ENCODE measurements at places on chromosomes 2 and 18.

DNA sequence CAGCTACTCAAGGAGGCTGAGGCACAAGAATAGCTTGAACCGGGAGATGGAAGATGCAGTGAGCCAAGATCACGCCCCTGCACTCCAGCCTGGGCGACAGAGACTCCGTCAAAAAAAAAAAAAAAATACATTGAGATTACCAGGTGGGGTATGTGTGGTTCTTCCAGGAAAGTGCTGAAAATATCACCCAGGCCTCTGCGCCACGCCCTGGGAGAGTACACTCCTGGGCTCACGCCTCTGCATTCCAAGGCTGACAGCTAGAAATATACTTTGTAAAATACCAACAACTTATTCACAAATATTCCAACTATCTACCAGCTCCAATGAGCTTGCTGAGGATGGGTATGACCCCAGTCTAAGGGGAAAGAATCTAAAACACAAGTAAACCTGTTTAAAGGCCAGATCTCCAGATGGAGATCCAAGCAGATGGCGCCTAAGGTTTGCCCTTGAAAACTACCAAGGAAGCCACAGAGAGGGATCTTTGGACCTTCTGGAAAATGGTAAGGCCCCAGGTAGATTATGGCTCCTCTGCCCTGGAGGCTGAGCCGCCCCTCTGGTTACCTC is 21.6 kb upstream of the B3GNT7 start:
- DNase-seq: no peak

DNA sequence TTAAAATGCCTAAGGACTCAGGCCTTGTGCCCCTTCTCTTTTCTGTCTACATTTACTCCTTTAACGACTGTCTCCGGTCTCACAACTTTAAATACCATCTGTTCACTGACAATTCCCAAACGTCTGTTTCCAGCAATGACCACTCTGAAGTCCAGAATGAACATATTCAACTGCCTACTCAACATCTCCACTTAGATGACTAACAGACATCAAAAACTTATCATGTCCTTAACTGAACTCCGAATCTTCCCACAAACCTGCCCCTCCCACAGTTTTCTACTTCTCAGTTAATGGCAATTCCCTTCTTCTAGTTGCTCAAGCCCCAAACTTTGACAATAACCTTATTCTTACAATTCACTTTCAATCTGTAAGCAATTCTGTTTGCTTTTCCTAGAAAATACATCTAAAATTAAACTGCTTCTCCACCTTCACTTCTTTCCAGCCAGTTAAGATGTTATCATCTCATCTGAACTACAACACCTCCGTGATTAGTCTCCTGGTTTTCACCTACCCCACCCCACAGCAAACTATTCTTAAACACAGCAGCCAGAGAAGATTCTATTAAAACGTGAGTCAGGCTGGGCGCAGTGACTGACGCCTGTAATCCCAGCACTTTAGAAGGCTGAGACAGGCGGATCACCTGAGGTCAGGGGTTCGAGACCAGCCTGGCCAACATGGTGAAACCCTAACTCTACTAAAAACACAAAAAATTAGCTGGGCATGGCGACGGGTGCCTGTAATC is 2.8 kb downstream of the C1D start:
- DNase-seq: no peak

DNA sequence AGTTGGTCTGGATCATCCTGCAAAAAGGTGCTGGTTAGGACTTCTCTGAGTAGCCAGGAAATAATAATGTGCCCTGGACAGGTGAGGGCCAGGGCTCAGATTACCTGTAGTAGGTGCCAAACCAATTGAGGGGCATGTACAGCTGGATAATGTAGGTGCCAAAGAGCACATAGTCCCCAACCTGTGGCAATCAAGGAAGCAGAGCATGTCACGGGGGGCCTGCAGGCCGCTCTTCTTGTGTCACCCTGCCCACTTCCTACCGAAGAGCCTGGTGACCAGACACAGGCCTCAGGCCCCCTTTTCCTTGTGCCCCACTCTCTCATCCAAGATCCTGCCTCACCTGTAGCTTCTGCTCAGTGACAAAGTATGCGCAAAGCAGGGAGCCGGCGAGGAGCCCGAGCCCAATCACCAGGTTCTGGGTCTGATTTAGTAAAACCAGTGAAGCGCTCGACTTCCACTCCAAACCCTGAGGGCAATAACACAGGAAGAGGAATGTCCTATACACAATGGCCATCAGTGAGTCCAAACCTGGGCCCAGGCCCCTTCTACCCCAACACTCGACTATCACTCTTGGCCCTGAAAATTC is 5.2 kb downstream of the ABCB6 start:
- DNase-seq: no peak

DNA sequence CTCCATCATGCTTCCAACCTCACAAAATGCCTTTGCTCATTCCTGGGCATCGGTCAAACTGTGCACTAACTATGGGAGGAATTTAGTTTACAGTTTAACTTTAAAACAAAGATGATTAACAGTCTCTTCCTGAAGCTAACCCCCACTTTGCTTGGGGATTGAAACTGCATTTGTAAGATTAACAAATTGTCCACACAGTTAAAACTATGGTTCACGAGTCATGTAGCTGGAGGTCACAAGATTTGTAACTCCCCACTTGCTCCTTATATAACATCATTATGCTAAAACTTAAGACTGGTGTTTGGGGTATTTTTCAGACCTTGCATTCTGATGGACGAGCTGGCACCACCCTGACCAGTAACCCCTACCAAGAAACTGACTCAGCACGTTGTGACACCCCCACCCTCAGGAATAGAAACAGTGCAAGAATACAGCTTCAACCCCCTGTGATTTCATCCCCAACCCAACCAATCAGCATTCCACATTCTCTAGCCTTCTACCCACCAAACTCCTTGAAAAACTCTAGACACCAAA is 252.3 kb downstream of the MBD5 start:
- DNase-seq: no peak

GRCh38 chr2:104158191-104158590 is 695.7 kb upstream of the POU3F3 start:
- no peak for DNase-seq
